ENCODE measurements at places on chromosomes 2 and 18.

DNA sequence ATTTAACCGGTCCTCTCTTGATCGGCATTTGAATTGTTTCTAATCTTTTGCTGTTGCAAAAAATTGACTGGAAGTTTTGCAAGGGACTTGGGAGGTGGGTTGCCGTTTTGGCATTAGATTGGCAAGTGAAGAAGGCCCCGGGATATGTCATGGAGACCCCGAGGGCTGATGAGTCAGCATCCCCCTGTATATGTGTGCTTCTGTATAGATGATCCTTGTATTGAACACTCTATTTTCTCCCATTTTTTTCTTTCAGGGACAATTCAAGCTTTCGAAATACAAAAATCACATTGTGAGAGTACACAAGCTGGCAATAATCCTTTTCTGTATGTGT, 30.1 kb downstream of the EIF4E2 start:
- no peak for DNase-seq

GRCh38 chr2:96129528-96130120, 8.7 kb downstream of the ASTL start:
- no peak for DNase-seq

- no peak for DNase-seq
These were observed 1719.2 kb upstream of the PIK3C3 start for GRCh38 chr18:40235836-40236235.

DNA sequence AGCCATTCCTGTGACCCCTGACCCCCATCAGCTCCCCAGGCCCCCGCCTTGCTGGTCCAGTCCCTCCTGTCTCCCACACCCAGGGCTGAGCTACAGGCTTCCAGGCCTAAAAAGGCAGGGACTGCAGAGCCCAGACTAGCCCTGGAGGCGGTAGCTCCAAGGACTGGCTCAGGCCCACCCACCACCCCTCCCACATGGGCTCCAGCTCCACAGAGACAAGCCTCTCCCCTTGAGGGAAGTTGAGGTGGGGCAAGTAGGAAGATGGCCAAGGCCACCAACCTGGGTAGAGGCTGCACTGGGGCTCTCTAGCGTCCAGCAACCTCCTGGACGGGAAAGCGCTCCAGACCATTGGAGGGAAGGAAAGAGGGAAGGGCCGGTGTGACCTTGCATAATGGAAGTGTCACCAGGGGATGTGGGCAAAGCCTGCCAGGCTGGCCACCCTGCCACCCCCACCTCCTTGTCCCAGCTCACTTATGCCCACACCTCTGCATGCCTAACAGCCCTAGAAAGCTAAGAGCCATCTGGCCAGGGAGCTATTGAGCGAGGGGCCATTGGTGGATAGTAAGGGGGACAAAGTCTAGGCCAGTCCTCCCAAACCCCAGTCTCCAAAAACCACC, 63.1 kb downstream of the TNS1 start:
- no peak for DNase-seq

GRCh38 chr2:170997893-170998597, 69.0 kb downstream of the GORASP2 start:
- no peak for DNase-seq

DNA sequence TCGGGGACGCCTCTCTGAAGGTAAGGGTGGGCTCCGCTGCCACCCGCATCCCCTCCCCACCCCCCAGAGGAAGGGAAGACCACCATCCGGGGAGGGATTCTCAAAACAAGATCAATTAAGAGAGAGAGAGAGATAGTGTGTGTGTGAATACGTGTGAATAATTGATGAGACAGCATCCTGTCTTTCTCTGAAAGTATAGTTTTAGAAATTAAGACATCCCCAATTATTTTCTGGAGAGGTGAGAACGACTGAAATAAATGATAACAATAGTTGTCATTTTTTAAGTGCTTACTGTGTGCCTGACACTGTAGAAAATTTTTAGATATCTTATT, 751 bp downstream of the IL18R1 start:
- DNase-seq: no peak

GRCh38 chr2:33212151-33212550, 264.3 kb upstream of the RASGRP3 start:
- DNase-seq: no peak

- no peak for DNase-seq
These were observed 7.1 kb upstream of the PKDCC start for GRCh38 chr2:42040643-42041278.

DNA sequence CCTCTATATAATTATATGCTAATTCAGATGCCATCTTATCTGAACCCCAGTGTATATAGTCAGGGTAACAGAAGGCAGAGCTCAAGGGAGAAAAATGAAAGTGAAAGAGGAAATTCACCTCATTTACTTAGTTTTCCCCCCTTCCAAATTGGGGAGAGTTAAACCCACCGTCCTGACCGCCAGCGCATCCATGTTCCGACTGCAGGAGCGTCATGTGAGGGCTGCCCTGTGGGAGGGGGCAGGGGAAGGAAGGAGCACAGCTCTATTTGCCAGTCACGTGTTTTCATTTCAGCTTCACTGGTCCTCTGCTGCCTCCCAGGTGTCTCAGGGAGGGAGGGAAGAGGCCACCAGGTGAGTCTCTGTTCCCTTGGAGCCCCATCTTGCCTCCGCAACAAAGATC, 13.2 kb downstream of the CNNM4 start:
- DNase-seq: no peak

- DNase-seq: no peak
These were observed 27.2 kb upstream of the PAPOLG start for GRCh38 chr2:60728855-60729254.

DNA sequence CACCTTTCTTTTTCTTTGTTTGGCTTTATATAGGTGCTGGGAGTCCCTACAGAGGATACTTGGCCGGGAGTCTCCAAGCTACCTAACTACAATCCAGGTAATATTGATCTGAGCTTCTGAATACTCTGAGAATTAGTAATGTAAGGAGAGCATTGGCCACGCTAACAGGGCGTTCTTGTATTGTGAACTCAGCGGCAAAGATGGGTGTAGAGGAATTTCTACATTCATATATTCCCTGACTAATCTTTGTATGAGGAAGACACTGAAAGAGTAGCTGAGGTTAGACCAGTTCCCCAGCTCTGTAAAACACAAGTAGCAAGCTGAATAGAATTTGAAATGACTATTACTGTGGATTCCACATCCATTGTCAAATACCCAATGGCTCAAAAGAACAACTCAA, 48.5 kb downstream of the CDK15 start:
- no peak for DNase-seq

DNA sequence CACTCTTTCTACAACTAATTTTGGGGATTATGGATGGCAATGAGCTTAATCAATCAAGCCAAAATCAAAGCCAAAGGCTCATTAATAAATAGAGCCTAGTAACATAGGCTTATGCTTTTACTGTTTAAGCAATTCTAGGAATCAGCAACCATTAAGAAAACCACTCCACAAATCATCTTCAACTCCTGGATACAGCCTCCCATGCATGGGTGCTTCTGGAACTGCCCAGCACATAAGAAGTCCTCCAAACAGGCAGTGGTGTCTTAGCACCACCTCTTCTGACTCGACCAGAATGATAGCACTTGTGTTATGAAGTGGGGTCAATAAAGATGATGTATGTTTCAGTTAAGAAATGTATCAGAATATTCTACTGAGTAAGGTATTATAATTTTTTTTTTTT, 104.4 kb upstream of the SERPINE2 start:
- DNase-seq: no peak

DNA sequence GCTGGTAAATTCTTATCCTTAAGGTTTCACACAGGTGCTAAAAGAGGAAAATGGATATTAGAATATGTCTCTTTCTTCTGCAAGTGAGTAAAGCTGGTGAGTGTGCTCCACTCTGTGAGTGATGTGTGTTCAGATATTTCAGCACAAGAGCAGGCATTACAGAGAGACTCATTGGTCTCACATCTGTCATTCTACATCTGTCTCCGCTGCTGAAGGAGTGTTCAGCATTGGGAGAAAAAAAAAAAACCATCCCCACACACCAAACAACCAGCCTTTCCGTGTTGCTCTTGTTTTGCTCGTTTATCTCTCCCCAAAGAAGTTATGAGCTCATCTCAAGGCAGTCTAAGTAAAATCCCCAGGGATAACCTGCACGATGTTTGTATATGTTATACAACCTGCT, 283.9 kb upstream of the SPHKAP start:
- DNase-seq: no peak

GRCh38 chr2:203894262-203894661, 26.7 kb downstream of the CTLA4 start:
- no peak for DNase-seq

DNA sequence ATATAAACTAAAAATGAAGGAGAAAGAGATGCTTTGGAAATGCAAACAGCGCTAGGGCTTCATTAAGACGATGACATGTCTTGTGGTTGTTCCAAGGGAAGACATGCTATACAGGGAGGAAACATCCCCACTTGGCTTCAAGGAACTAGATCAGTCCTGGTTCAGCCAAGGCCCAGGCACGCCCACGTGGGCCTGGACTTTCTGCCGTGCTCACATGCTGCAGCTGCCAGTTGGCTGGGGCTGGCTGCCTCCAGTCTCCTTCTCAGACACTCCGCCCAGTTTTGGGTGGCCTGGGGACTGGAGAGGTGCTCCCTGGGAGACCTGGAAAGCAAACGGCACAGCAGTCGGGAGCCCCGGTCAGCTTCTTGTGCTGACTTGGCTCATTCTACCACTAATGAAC, 109.6 kb downstream of the GLI2 start:
- no peak for DNase-seq

GRCh38 chr2:239369631-239370161, 31.1 kb downstream of the HDAC4 start:
- DNase-seq: peak; percentile 83

GRCh38 chr2:126650994-126651393, 5.0 kb upstream of the GYPC start:
- no peak for DNase-seq

DNA sequence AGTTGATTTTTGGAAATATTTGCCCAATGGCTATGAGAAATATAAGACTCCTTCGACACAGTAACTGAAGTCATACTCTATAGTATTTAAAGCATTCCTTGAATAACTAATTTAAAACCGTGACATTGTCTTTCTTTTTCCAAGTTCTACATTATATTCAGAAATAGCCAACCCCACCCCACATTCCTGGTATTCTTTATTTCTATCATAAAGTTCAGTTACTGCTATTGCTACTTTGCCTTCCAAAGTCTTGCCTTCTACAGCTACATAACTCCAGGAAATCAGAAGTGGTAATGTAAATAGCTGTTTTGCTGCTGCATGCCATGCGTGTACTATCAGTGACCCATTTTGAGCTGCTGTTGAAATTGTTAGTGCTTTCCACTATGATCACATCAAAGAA, 45.1 kb upstream of the SETBP1 start:
- DNase-seq: no peak

GRCh38 chr2:69965756-69966445, 4.5 kb upstream of the ASPRV1 start:
- DNase-seq: no peak

- DNase-seq: no peak
These were observed at the start of gene PSTPIP2 for GRCh38 chr18:46071653-46072375. Gene PSTPIP2 (minus strand): TSS chr18:46072260. CDS start chr18:46072188, 72 bp downstream.

GRCh38 chr18:54019641-54020040, 204.8 kb downstream of the MBD2 start:
- DNase-seq: no peak

All from GM12878 (cell line).